ENCODE measurements at places on chromosomes 7 and 10.

DNA sequence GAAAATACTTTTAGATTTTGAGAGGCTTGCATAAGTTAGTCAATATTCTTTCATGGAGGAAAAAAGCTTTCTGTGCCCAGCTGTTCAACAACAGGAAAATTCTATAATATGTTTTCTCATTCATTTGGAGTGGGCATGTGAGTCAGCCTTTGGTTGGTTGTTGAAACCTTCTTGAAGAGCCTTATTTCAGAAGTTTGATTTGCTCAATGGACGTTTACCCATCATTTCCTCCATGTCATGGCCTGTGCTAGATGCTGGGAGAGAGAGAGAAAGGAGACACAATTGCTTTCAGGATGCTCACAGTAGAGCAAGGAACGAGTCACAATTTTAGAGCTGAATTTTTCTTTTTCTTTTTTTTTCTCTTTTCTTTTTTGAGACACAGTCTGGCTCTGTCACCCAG is 181.7 kb downstream of the PRKCQ start:
- no peak for DNase-seq

DNA sequence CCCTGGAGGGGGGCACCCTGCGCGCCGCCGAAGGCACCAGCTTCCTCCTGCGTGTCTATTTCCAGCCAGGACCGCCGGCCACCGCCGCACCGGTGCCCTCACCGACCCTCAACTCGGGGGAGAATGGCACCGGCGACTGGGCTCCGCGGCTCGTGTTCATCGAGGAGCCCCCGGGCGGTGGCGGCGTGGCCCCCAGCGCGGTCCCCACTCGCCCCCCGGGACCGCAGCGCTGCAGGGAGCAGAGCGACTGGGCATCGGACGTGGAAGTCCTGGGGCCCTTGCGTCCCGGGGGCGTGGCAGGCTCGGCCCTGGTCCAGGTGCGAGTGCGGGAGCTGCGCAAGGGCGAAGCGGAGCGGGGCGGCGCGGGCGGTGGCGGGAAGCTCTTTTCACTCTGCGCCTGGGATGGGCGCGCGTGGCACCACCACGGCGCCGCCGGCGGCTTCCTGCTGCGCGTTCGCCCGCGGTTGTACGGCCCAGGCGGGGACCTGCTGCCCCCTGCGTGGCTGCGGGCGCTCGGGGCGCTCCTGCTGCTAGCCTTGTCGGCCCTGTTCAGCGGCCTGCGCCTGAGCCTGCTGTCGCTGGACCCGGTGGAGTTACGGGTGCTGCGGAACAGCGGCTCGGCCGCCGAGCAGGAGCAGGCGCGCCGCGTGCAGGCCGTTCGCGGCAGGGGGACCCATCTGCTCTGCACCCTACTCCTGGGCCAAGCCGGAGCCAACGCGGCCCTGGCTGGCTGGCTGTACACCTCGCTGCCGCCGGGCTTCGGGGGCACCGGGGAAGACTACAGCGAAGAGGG is 594 bp downstream of the CNNM1 start:
- no peak for DNase-seq

GRCh38 chr7:7323352-7323751 is 141.0 kb downstream of the C1GALT1 start:
- DNase-seq, result no peak

DNA sequence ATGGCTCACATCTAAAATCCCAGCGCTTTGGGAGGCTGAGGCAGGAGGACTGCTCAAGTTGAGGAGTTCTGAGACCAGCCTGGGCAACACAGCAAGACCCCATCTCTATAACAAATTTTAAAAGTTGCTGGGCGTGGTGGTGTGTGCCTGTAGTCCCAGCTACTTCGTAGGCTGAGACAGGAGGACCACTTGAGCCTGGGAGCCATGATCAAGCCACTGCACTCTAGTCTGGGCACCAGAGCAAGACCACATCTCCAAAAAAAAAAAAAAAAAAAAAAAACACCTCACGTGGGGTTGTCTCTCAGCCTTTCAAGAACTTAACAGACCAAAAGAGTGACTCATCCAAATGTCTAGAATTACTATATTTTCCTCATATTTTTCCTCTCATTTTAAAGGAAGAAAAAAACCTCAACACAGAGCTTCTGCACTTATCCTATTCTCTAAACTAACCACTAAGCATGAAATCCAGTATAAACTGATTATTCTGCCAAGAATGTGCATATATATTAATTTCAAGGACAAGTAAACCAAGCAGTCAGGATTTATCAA is 46.3 kb downstream of the CUL2 start:
- no peak for DNase-seq

All from stimulated activated CD8-positive, alpha-beta memory T cell treated with anti-CD3 and anti-CD28 coated beads, Interleukin-2, amount 100 ng/mL, for 1 hour (primary cell).